CD8-positive, alpha-beta memory T cell (primary cell): ENCODE measurements at places on chromosomes 16 and 17.
A peak's percentile ranks its signal among the peaks of the same experiment; 100 is the strongest.

DNA sequence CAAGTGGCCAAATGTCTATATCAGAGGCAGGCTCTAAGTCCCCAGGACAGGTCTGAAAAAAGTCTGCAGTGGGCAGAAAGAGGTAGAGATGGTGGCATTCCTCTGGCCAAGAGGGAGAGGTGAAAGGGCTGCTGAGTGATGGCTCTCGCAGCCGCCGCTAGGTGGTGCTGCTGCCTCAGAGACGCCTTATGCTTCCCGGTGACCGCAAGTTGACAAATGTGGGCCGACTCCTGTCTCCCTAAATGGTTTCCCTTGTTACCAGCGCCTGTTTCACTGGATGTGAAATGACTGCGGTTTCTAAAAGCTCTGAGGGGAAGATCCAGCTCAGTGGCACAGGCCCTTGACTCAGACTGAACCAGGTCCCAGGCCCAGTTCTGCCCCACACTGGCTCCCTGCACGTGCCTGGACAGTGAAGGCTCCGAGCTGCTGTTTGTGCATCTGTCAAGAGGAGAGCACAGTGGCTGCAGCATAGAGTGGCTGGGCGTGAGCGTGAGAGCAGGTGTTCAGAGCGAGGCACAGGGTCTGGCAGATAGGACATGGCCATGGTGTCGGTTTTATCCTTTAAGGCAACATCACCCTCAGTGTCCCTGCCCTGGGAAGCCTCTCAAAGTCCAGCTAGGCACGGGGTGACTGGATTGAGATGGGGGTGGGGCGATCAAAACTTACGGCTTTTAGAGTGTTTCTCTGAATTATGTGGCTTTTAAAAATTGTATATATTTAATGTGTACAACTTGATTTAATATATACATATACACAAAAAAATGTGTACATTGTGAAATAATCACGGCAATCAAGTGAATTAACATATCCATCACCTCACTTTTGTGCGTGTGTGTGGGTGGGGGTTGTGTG, 19.9 kb downstream of the CLEC16A start:
- H3K27ac ChIP-seq = no peak overlapping the region
- peaks cover 21% of the 10 kb centered on the region for H3K4me1 ChIP-seq
- peak; percentile 69 for DNase-seq
- H3K36me3 ChIP-seq = peaks cover 10% of the 10 kb centered on the region

- no peaks in the 10 kb centered on the region for H3K27me3 ChIP-seq
- DNase-seq = no peak
- H3K27ac ChIP-seq = no peak overlapping the region
- no peaks in the 10 kb centered on the region for H3K4me1 ChIP-seq
- no peaks in the 10 kb centered on the region for H3K36me3 ChIP-seq
These were observed 303.9 kb downstream of the C16orf95 start for GRCh38 chr16:87012954-87013938.

GRCh38 chr17:59278406-59278805, 53.0 kb upstream of the YPEL2 start:
- no peaks in the 10 kb centered on the region for H3K27me3 ChIP-seq
- DNase-seq = no peak
- no peak overlapping the region for H3K27ac ChIP-seq
- no peak overlapping the region for H3K4me3 ChIP-seq
- H3K36me3 ChIP-seq = no peaks in the 10 kb centered on the region

- peaks cover 18% of the 10 kb centered on the region for H3K36me3 ChIP-seq
- H3K27ac ChIP-seq = no peak overlapping the region
- H3K4me1 ChIP-seq = no peaks in the 10 kb centered on the region
These were observed 35.1 kb downstream of the PMM2 start for GRCh38 chr16:8832717-8833105.

DNA sequence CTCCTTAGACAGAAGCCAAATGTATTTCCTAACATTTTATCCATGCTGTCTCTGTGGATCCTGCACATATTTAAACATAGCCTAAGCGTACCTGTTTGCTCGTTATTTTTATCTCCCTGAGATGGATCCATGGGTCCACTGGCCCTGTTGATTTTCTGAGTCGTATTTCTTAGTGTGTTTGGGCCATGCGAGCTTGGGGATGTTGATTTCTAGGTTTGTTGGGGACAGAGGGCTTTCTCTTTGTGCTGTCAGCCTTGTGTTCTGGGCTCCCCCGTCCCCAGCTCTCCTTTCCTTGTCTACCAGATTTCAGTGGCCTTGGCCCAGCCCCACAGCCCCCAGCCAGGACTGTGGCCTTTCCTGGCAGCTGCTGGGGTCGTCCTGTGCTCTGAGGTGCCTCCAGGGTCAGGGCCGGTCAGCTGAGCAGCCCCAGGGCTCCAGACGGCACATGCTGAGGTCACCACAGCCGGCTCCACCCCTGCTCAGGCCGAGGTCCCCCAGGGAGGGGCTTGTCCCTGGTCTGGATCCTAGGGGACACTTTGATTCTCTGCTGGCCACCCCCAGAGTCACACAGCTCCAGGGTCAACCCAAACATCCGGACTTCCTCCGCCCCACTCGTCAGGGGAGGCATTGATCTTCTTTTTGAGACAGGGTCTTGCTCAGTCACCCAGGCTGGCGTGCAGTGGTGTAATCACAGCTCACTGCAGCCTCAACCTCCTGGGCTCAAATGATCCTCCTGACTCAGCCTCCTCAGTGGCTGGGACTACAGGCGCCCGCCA, 4.4 kb downstream of the SSTR5 start:
- peaks cover 2% of the 10 kb centered on the region for H3K27me3 ChIP-seq
- H3K36me3 ChIP-seq = no peaks in the 10 kb centered on the region
- H3K27ac ChIP-seq = no peak overlapping the region
- H3K4me3 ChIP-seq = no peak overlapping the region
- no peaks in the 10 kb centered on the region for H3K4me1 ChIP-seq

GRCh38 chr17:78718575-78719208, 63.4 kb downstream of the CYTH1 start:
- H3K27me3 ChIP-seq = no peaks in the 10 kb centered on the region
- H3K4me1 ChIP-seq = peaks cover 100% of the 10 kb centered on the region
- H3K27ac ChIP-seq = no peak overlapping the region

DNA sequence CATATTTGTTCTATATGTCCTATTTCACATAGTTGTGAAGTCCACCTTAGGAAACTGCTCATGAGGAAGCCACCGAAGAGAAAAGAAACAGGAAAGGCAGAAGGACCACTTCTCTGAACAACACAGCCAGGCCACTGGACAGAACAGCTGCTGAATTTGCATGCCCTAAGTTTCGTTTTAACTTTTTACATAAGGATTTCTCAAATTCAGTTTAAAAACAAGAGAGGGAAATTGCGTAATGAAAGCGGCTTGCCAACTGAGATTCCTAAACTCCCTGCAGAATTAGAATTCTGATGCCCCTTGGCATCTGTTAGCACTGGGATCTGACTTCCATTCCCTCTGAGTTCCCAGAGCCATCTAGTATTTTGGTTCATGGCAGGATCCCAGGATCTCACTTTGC, 5.0 kb upstream of the CCL8 start:
- H3K4me3 ChIP-seq = no peak overlapping the region
- H3K36me3 ChIP-seq = no peaks in the 10 kb centered on the region
- no peak for DNase-seq
- no peaks in the 10 kb centered on the region for H3K27me3 ChIP-seq
- H3K27ac ChIP-seq = no peak overlapping the region
- no peaks in the 10 kb centered on the region for H3K4me1 ChIP-seq

DNA sequence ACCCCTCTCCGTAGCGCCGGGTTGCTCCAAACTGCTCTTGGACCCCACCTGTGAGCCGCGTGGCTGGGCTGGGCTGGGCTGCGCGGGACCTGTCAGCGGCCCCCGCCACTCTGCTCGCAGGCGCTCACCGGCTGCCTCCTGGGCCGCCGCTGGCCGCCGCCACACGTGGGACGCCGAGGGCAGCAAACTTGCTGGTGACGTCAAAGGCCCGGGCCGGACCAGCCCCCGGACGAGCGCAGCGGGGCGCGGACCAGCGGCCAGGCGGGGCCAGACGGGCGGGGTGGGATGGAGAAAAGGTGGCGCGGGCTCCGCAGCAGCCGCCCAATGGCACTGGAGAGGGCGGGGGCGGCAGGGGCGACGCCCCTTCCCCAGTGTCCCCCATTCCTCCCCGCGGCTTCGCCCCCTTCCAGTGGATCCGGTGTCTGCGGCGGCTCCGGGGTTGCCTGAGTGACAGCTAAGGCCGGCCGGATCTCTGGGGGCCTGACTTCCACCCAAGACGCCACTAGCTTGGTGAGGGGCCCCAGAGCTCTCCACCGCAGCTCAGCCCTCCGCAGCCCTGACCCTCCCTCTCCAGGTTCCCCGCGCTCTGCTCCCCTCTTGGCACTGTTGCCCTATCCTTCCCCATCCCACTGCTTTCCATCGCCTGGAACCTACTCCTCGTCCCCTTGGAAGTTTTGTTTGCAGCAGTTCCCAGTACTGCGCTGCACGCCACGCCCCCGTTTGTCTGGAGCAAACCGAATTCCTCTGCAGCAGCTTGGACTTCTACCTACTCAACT, at the start of gene HS3ST3A1:
Gene HS3ST3A1 (minus strand): TSS at position 154 of the 776 bp plus-strand sequence. CDS start 800 bp downstream, outside the sequence.
- no peak within 1 kb of the TSS for H3K4me3 ChIP-seq
- peak; percentile 2 for DNase-seq
- peaks cover 9% of the 10 kb centered on the region for H3K27me3 ChIP-seq

- peaks cover 5% of the 10 kb centered on the region for H3K4me1 ChIP-seq
- DNase-seq = no peak
- no peak overlapping the region for H3K4me3 ChIP-seq
- H3K27ac ChIP-seq = no peak overlapping the region
These were observed 15.8 kb downstream of the ANKFY1 start for GRCh38 chr17:4247971-4248388.
